ENCODE measurements at places on chromosomes 12 and 14.
A peak's percentile ranks its signal among the peaks of the same experiment; 100 is the strongest.

DNA sequence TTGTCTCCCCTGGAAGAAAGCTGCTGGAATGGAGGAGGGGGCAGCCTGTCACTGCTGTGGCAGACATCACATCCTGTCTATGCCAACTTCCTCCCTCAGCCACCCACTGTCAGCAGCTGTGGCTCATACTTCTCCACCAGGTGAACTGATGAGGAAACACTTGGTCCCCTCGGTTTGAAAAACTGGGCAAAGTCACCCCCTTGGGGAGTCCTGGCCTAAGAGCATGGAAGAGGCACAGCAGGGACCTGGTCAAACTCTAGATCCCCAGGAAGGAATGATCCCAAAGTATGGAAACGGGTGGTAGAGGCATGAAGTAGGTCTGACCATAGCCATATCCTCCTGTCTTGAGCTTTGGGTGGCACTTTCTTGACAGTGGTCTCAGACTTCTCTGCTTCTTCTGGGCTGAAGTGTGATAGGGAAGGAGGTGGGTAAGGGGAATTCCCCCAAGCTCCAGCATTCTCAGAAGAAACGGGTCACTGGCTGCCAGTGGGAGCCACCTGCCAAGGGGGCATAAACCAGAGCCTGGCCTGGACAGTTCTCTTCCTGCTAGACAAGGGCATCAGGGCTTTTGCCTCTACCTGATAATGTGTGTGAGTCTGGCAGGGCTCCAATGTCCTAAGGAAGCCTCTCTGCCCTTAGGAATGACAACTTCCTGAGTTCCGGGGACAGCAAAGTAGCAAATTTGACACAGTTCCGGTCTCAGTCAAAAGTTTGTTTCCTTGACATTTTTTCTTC, 36.0 kb downstream of the FMNL3 start:
- DNase-seq = no peak

DNA sequence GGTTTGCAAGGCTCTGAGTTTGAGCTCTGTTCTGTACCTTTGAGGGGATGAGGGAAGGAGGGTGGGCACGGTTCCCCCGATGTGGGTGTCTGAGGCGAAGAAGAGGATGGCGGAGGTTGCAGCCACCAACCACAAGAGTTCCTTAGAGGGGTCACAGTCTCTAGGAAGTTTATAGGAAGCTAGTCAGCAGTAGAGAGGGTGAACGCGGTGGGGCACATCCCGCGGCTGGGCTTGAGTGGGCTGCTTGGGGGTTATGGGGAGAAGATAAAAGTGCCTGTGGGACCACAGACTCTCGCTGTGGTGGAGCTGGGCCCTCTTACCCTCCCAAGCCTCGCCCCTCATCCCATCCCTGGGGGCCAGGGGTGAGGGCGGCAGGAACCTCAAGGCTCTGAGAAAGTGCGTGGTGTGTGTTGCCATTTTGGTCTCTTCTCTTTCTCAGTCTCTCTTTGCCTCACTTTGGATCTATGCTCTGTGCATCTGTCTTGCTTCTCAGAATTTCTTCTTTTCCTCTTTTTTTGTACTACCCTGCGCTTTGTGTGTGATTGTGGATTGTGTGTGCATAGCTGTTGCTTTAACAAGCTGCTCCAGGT, 2.7 kb downstream of the CD4 start:
- DNase-seq = no peak

- DNase-seq = no peak
Observed at GRCh38 chr14:29892327-29892726, 35.3 kb downstream of the PRKD1 start.

GRCh38 chr12:76083246-76083903, 1.1 kb downstream of the NAP1L1 start:
- peak; percentile 63 for DNase-seq

DNA sequence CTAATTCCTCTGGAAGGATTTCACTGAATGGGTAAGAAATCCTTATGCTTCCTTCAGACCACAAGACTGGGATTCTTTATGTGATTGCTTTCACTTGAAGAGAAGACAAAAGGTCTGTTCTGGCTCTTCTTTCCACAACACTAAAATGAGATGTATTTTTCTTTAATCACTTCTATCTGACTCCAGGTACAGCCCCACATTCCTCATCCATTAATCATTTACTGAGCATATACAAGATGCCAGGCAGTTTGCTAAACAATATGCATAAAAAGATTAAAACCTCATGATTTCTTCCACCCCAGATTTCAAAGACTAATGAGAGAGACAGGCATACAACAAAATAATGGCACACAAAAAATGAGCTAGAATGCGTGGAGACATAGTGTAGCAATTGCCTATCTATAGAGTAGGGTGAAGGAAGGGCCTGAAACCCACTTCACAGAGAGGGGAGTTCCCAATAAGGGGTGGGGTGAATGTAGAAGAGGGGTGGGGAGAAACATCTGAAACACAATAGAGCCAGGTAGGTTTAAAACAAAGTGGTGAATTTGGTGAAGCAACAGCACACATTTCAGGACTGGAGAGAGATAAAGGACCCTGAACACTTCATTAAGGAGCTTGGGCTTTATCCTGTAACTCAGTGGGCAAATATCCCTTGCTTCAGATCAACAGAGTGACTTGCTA, 65.1 kb upstream of the PRB2 start:
- peak; percentile 41 for DNase-seq

DNA sequence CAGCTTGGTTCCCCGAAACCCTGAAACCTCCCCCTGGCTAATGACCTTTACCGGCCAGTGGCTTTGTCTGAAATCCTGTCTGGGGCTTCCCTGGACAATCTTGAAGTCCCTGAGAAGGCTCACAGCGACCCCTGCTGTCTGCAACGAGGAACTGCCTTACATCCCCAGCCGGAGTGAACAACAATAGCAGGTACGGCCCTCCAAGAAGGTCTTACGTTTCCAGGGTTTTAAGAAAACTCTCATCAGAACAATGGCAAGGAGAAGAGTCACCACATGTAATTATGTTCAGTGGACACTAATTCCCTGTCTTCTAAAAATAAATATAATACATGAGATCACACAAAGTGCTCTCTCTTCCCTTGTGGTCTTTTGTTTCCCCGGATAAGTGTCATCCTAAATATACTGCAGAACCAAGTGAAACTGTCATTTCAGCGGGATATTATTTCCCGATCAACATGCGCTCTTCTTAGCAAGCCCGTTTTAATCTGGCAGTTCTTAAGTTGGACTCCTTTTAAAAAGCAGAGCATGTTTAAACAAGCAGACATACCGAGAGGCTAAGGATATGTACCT, 53.3 kb downstream of the RBM19 start:
- peak; percentile 40 for DNase-seq

GRCh38 chr12:57201219-57201618, 15.4 kb upstream of the NXPH4 start:
- no peak for DNase-seq

DNA sequence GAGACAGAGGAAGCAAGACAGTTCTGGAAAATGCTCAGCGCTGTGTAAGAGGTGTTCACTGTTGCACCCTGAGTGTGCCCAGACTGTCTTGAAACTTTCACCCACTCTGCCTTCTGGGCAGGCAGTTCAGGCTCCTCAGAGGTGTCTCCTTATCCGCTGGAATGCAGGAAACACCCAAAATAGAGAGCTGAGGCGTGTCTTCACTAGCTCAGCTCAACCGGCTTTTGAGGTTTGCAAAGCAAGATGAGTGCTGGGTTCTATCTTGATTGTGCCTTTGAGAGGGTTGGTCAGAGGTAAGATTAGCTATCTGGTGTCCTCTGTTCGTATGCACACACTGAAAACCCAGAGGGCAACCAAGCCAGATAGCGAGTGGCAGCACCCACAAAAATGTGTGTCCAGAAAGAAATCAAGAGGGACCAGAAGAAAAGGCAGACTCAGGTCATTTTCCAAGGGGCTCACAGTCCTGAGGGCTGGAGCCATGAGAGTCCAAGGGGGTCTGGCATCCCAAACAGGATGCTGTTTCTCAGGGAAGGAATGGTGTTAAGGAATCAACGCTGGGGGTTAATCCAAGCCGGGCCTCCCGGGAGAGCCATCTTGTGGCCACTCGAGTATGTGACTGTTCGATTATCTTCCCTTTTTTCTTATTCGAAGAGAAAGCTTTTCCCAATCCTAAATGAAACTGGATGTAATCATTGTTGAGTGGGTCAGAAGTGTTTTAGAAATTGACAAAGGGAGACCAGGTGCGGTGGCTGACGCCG, 47.1 kb downstream of the TBX3 start:
- DNase-seq = no peak

DNA sequence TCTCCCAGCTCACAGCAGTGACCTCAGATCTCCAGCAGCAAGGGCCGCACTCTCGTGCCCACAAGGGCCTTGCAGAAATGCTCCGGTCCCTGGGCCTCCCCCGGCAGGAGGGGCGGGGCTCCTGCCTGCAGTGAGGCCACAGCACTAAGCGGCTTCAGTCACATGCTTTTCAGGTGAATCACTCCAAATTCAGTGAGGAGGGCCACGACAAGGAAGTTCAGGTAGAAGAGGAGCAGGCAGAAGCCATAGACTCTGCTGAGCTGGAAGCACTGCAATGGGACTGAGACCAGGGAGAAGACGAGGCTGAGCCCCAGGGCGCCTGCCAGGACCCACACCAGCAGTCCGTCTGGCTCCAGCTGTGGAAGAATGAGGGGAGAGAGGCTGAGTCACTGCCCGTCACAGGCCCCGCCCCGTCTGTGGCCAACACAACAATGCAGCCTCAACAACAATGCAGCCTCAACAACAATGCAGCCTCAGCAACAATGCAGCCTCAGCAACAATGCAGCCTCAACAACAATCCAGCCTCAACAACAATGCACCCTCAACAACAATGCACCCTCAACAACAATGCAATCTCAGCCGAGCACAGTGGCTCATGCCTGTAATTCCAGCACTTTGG, 35.2 kb downstream of the SLC8B1 start:
- peak; percentile 91 for DNase-seq

- DNase-seq = no peak
Observed at GRCh38 chr14:32192712-32193373, 9.0 kb upstream of the RNU6-7 start.

DNA sequence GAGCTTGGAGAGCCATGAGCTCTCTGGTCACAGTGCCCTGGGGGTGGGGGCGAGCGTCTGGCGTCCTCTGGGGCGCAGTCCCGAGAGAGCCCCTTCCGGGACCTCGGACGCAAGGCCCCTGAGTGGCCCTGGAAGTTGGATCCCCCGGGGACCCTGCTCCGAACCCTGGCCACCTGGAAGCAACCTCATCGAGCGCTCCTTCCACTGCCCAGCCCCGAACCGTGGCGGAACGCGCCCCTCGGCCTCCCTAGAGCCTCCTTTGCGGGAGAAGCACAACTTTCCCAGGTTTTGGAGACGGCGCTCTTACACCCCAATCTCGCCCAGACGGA, 1.2 kb downstream of the NOS1 start:
- DNase-seq = no peak

- DNase-seq = peak; percentile 64
Observed at GRCh38 chr12:38906482-38907200, 1.2 kb upstream of the CPNE8 start.

- DNase-seq = no peak
Observed at GRCh38 chr12:11906286-11906935, 164.3 kb upstream of the BCL2L14 start.

GRCh38 chr14:42944284-42944683, 1337.6 kb downstream of the LRFN5 start:
- DNase-seq = no peak

- DNase-seq = no peak
Observed at GRCh38 chr12:70317781-70318180, 48.3 kb upstream of the KCNMB4 start.

- no peak for DNase-seq
Observed at GRCh38 chr12:53755893-53756292, 4.1 kb upstream of the CISTR start.

GRCh38 chr12:57385586-57385985, 45.3 kb downstream of the R3HDM2 start:
- DNase-seq = no peak

DNA sequence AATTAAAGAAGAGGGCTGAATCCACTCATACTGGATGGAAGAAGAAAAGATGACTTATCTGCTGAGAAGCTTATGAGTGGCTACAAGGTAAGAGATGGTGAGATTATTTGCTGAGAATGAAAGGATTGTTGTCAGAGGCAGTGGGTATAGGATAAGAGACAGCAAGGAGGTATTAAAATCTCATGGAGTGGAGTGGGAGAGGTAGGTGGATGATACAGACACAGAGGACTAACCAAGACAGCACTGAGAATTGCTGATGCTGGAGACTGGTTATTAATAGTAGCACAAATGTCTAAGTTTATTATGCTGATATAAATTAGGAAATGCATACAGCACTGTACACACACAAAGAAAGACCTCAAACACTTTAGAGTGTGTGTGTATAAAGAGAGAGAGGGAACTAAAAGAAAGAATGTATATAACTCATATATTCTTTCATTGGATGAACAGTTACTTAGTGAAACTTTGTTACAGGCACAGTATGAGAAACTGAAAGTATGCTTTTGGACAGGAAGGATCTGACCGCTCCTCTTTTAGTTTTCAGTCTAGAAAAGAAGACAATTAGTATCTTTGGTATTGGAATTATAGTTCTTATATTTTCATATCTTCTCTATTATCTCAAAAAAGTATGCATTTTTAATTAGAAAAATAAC, 543.1 kb downstream of the LRFN5 start:
- no peak for DNase-seq

- no peak for DNase-seq
Observed at GRCh38 chr12:64457032-64457431, 5.1 kb downstream of the TBK1 start.

- no peak for DNase-seq
Observed at GRCh38 chr12:13289653-13290289, 93.2 kb downstream of the EMP1 start.

GRCh38 chr14:88168498-88169165, 154.4 kb downstream of the KCNK10 start:
- DNase-seq = peak; percentile 36

- no peak for DNase-seq
Observed at GRCh38 chr14:57865066-57865402, 858 bp downstream of the SLC35F4 start.

DNA sequence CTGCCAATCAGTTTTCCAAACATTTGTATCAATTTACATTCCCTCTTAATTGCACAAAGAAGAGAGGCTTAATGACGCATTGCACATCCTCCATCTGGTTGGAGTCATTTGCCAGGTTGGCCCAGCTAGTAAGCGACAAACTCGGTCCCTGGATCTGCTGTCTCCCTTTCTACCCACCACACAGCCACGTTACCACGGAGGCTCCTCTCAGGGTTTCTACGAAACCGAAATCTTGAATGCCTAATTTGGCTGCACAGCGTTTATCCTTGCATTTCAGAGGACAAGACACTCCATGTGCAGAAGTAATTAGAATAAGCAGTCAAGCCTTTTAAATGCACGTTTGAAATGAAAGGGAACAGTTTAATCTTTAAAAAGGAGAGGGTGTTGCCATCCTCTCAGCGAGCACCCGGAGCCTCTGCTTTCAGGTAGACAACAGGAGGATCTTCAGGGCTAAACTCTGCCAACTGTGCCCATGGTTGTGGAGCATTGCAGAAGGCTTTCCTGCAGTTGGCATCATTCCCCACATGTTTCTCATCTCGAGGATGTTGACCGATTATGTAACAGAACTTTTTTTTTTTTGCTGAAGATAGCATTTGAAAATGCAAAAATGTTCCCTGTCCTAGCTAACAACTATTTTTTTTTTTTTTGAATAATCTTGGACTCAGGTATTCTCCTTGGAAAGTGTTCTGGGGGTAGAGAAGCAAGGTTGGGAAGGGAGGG, 37.8 kb downstream of the SLC24A4 start:
- DNase-seq = no peak
